ENCODE measurements at places on chromosomes 11 and 22.

DNA sequence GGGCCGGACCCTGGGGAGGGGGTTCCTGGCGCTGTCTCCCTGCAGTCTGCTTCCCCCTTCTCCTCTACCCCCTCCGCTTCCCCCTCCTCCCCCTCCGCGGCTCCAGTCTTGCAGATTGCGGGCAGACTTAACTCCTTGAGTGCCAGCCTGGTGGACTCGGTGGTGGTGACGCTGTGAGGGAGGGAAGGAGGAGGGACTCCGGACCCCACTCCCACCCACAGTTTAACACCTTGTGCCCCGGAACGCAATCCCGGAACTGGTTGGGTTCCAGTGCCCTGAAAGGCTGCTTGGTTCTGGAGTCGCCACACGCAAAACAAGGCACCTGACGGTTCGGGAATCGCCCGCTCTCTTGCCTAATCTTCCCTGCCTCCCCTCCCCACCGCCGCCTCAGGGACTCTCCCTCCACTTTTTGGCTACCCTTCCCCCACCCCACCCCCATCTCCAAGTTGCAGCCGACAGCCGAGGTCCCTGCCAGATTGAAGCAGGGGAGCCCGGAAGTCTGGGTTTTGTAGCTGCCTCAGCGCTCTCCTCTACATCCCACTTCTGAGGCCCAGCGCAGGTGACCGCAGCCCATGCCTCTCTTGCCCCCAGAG, 3.9 kb upstream of the BCL9L start:
- peak; percentile 61 for DNase-seq

DNA sequence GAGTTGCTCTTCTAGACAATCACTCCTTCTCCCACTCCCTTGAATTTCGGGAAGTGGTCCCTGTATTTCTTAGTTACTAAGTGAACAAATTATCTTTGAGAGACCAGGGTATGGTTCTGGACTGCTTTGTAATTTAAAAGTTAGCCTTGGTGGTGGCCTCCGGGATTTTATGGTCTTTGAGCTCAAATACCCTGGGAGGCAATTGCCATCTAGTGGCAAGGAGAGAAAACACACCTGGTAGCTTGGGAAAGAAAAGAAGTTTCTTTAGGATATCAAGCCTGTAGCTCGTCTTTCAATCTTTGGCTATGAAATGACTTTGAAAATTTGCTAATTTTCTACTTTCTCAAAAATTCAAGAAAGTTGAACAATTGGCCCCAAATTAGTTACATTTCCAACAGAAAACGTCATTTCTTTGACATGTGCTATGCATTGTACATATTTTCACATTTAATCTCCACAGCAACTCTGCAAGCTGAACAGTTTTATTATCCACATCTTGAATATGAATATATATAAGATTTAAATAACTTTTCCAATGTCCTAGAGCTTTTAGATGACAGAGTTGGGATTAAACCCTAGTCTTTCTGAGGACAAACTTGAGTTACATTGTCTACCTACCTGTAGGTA, 39.1 kb downstream of the MMP27 start:
- no peak for DNase-seq

DNA sequence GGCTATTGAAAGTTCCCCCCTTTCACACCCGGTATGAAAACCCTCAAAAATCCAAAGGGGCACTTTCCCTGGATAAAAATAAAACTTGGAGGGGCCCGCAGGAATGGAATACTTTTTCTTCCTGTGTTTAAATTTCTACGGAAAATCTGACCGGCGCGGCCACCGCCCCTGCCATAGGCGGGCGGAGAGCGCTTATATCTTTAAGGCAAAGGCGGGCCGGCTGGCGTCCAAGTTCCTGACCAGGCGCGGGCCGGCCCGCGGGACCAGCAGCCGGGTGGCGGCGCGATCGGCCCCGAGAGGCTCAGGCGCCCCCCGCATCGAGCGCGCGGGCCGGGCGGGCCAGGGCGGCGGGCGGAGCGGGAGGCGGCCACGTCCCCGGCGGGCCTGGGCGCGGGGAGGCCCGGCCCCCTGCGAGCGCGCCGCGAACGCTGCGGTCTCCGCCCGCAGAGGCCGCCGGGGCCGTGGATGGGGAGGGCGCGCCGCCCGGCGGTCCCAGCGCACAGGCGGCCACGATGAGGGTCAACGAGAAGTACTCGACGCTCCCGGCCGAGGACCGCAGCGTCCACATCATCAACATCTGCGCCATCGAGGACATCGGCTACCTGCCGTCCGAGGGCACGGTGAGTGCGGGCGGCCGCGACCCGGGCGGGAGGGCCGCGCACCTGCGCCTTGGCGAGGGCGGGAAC, at the start of gene ANO1:
Gene ANO1, plus strand, starts transcription at position 223 of the 686 bp plus-strand sequence. Its CDS starts 290 bp downstream, at position 513.
- no peak for DNase-seq

DNA sequence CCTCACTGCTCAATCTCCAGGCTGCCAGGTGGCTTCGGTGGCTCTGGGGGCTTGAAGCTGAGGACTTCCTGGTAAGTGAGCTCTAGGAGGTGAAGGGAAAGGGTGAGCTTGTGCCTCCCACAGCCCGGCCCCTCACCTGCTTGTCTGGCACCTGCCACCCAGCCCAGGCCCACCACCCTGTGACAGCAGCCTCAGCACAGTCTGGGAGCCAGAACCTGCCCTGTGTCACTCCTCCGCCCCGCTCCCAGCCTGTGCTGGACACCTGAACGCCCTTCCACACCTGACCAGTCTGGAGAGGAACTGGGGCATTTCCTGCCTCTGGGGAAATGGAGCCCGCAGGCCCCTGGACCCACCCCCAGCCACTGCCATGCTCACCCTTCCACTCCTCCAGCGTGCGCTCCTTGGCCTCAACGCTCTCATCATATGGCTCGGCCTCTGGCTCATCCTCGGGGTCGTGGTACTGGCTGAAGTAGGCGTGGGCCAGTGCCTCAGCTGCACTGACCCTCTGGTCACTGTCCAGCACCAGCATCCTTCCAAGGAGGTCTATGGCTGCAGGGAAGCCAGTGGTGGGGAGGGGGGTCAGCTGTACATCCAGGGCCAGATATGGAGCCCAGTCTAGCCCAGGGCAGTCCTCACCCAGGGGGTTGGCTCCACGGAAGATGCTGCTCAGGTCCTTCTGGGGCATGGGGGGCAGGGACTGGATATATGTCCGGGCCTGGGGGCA, 3.6 kb upstream of the MAPK12 start:
- DNase-seq: no peak

- no peak for DNase-seq
These were observed 1299.3 kb downstream of the BRD1 start for GRCh38 chr22:48528221-48528915.

DNA sequence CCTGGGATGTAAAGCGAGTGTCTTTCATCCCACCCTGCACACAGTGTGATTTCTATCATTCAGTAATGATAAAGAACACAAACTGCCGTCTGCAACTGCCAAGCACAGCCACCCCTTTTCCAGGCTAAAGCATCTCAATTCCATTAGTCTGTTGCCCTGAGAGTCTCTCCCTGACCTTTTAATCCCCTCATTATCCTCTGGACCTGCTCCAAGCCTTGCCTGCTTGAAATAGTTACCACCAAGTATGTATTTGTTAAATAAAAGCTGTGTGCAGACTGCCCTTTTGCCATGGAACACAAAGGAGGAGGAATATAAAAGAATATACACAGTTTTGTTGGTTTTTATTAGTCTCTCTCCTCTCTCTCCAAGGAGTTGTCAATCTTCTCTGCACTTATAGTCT, 13.0 kb downstream of the GRAP2 start:
- no peak for DNase-seq

DNA sequence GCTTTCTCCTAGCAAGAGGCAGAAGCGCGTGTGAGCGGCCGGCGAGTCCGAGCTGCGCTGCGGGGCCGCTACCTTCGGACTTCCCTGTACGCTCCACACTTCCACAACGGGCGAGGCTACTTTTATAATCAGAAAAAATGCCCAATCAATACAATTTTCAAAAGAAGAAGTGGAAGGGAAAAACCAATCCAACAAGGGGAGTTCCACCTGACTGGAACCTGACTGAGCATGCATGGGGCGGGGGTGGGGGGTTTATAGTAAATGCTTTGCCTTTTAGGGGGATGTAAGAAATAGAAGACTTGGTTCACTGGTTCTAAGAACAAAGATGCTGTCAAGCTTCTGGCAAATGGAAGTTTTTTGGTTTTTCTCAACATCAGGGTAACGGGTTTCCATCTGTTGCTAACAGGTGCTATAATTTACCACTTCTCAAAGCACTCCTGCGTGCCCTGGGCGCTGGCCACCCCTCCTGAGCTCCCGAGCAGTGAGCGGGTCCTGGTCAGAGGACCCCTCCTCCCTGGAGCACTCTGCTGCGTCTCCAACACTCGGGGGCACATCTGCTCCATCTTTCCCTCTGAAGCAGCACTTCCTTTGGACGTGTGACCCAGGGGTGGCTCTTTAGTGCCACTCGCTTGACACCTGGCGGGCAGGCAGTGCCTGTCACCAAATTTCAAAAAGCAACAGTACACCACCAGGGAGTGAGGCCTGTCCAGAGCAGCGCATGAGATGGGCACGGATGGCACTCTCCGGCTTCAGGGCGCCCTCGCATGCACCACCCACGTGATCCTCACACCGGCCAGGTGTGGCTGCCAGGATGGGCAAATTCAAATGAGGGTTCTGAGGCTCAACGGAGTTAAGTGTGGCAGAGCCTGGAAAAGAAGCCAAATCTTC, 21.6 kb upstream of the BID start:
- no peak for DNase-seq

GRCh38 chr11:123616505-123617198, 37.8 kb downstream of the SCN3B start:
- DNase-seq: no peak

- no peak for DNase-seq
These were observed 135.0 kb downstream of the CSNK2A3 start for GRCh38 chr11:11217929-11218628.

- no peak for DNase-seq
These were observed 1.5 kb upstream of the DEPDC5 start for GRCh38 chr22:31752096-31752847.

- no peak for DNase-seq
These were observed 426 bp downstream of the LZTR1 start for GRCh38 chr22:20982563-20982882.

GRCh38 chr22:43152003-43152356, 621 bp downstream of the TSPO start:
- DNase-seq: no peak

DNA sequence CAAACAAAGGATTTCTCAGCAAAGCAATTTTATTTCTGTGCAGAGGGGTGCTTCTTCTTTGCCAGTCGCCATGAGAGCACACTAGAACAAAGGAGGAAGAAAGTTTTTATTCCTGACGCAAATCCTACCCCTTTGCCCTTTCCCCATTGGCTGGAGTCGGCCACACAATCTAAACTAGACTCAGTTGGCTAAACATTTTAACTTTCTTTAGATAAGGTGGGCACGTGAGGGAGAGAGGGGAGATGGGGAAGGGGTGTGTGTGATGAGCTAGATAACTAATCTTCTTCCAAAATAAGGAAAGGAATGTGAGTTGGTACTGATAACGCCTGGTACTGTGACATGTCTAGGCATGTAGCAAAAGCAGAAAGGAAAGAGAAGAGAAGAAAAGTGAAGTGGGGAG, 626 bp downstream of the TRIM22 start:
- DNase-seq: no peak

GRCh38 chr11:68690671-68691401, 6.5 kb downstream of the GAL start:
- DNase-seq: no peak
